ENCODE measurements at places on chromosomes 6 and 20.

DNA sequence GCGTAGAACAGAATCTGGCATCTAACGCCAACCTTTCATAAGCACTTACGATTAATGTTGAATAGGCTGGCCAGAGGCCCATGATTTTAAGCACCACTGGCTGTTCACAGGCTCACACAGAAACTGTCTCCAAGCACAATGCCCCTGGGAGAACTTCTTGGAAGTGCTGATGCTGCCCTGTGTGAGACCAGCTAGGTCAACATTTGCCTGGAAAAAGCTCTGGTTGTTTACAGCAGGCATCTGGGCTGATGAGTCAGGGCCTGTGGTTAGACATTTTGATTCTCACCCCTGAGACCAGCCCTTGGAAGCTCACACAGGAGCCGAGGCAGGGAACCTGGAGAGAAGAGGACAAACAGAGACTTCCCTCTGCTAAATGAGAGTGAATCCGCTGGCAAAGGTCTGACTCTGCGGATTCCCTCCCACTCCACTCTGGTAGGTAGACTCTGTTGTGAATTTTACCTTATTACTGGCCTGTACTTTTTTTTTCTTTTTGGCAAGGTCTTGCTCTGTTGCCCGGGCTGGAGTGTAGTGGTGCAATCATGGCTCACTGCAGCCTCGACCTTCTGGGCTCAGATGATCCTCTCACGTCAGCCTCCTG, 6.8 kb upstream of the SULF2 start:
- no peak for DNase-seq

DNA sequence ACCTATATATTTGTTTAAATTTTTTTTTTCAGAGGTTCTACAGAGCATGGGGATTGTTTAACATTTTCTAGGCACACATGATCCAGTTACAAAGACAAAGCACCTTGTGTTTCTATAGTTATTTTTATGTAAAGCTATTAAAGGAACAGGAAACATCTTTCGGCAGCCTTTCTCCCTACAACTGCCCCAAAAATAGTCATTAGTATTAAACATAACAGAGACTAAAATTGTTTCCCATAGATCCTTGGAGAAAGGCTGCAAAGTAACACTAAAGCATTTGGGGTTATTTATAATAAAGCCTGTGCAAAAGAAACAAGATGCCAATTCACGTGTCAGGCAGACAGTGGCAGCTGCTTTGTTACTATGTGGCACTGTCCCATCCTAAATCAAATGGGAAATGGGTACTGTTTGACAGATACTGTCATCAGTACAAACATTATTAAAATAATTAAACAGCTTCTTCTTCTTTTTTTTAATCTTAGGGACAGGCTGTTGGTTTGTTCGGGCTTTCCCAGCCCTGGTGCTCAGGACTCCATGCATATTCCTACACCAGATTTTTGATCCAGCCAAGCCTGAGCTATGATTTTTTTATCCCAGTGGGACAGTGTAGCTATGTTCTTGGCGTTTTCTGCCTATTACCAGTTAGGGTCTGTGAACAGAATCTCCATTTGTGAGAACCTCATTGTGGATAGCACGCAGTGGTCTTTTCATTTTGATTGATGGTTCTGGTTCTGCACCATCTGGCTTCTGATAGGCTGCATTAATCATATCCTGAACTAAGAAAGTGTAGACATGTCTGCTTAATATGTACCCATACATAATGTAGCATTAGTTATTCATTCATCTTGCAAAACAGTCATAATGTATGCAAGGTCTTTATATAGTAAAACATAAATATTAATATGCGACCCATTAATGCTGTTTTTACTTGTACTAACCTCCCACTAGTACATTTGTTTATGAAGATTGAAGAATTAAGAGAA, 460.4 kb upstream of the SOX4 start:
- no peak for DNase-seq

GRCh38 chr6:52966101-52966500, 29.0 kb downstream of the GSTA4 start:
- no peak for DNase-seq

- DNase-seq, result no peak
Measured at GRCh38 chr20:17616480-17617211, 46.8 kb downstream of the DSTN start.

DNA sequence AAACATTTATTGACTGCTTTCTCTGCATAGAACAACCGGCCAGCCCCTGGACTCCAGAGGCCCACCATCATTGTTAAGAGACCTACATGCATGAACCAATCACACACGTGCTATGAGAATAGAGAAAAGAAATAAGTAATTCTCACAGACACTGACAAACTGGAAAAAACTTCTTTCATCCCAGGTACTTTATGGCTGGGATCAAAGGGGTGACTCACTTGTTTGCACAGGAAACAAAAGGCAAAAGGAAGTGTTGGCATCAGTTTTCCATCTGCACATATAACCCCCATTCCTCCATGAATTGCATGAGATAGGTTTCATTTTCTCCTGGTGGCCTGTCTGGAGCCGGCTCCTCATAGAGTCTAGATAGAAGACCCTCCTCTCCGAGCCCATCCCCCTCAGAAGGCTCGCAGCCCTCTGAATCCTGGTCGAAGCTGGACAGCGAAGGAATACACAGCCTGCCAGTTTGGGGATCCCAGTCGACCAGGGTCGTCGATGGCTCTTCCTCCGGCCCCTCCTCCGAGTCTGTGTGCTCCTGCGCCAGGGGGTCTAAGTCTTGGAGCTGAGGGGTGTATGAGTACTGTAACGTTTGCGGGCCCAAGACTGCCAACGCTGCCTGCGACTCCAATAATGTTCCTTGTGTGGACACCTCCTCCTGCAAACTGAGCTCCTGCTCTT, 43.3 kb downstream of the IL20RA start:
- no peak for DNase-seq

- peak; percentile 39 for DNase-seq
Measured at GRCh38 chr6:13924146-13924948, 405 bp upstream of the RNF182 start.

All from stimulated activated CD4-positive, alpha-beta T cell treated with anti-CD3 and anti-CD28 coated beads, Interleukin-1b, Interleukin-23, amount 100 ng/mL, for 48 hours (primary cell).